ENCODE measurements at places on chromosomes 3 and 15. TPM values are rescaled to one million over a fixed set of nuclear protein-coding genes. Genes with fewer than 3 reads are reported as not detected.

RGMA gene
- 84.6 TPM for polyA plus RNA-seq

CEMIP gene
- 1.9 TPM for polyA plus RNA-seq

DNA sequence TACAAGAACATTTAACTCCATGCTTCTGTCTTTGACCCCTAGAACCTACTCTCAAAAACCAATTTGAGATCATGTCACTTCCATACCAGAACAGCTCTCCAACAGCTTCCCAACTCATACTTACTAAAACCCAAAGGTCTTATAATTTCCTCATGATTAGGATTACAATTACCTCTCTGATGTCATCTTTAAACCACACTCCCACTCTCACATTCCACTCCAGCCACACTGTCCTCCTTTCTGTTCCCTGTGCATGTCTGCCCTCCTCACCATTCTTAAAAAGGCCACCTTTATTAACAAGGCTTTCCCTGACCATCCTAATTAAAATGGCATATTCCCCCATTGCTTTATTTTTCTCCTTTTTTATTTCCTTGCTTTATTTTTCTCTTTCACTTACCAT, 18.9 kb downstream of the PHC3 start:
- DNase-seq, result no peak

- DNase-seq, result no peak
Measured at GRCh38 chr3:122857019-122857418, 62.1 kb downstream of the SLC49A4 start.

GRCh38 chr15:70892912-70893560, 410 bp downstream of the LRRC49 start:
- peak; percentile 84 for DNase-seq

- peak; percentile 53 for DNase-seq
Measured at GRCh38 chr3:104628185-104628789, 738.4 kb upstream of the ALCAM start.

GRCh38 chr3:66797889-66798560, 200.1 kb upstream of the KBTBD8 start:
- DNase-seq, result peak; percentile 55

GRCh38 chr15:66760968-66761725, 59.1 kb downstream of the SMAD6 start:
- DNase-seq, result no peak
